OCI-M1 (cell line): ENCODE measurements at places on chromosomes 11 and 22.

GRCh38 chr22:21755851-21756284, 20.3 kb upstream of the YPEL1 start:
- DNase-seq = peak; percentile 62

- DNase-seq = no peak
Measured at GRCh38 chr22:34475886-34476285, 555.6 kb upstream of the LARGE1 start.

- DNase-seq = peak; percentile 56
Measured at GRCh38 chr11:76588455-76589325, 81.9 kb downstream of the LRRC32 start.

GRCh38 chr11:62081378-62082291, 42.2 kb upstream of the INCENP start:
- peak; percentile 82 for DNase-seq

GRCh38 chr11:35787626-35788025, 125.1 kb downstream of the TRIM44 start:
- DNase-seq = no peak

GRCh38 chr22:23833017-23833751, 5.6 kb downstream of the DERL3 start:
- no peak for DNase-seq

- DNase-seq = no peak
Measured at GRCh38 chr22:48944433-48944750, 883.3 kb downstream of the BRD1 start.

DNA sequence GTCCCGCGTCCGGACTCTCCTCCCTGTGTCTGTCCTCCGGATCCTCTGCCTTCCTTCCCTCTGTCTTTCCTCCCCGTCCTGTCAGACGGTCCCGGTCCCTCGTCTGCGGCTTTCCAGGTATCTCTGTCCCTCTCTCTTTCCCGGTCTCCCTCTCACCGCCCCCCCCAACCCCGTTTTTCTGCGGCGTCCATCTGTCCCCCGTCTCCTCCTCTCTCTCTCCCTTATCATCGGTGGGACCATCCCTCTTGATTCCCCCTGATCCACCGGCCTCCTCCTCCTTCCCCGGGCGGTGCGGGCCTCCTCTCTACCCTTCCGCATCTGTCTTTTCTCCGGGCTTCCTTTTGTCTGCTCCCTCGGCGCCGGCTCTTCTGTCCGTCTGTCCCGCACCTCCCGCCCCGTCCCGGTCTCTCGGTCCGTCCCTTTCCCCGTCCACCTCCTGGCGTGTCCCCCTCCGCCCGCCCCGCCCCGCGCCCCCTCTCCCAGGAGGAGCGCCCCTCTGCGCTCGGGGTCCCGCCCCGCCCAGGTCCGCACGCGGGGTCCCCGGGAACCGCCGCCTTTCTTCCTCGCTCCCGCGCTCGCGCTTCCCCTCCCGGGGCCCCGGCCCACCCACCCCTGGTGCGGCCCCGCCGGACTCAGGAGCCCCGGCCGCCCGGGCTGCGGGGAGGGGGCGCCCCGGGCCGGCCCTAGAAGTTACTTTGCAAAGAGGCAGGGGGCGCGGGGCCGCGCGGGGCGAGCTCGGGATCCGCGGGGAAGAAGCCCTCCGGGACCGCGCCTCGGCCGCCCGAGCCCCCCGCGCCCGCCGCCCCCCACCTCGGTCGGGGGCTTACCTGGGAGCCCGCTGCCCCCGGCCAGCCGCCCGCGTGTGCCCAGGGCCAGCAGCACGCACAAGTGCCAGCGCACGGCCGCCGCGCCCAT, 568 bp downstream of the SCUBE1 start:
- no peak for DNase-seq

GRCh38 chr22:41684194-41684593, 4.5 kb downstream of the SNU13 start:
- DNase-seq = no peak

DNA sequence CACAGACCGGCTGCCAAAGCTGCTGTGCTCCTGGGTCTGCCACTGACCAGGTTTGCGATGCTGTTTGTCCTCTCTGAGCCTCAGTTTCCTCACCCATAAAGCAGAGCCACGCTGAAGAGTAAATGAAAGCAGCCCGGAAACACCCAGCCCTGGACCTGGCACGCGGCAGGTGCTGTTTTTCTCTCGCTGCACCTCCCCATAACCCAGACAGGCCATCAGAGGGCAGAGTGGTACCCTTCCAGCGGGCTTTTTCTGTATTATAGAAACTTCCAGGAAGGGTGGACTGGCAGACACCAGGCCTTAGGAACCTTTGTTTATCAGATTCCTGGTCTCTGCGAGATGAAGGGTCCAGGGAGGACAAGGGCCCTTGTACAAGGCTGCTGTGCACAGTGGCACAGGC, 17.9 kb upstream of the FGF19 start:
- DNase-seq = no peak

DNA sequence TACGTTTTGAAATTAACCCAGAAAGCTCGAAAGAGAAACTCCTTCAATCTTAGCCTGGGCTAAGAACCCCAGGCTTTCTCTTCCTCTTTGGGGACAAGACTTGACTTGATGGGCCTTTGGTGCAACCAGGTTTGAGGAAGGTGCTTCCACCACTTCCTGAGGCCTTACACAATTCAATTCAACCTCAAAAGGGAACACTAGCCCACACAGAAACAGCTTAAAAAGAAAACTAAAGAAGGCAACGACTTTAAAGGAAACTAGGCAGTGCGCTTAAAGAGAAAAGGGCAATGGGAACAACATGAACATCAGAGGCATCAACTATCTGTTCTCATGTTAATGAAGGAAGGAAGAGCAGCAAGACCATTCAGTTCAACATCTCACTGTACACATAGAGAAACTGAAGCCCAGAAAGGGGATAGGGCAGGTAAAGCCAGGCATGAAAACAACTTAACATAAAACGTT, 24.8 kb downstream of the PAK1 start:
- no peak for DNase-seq

GRCh38 chr11:933142-933851, 7.6 kb downstream of the AP2A2 start:
- DNase-seq = peak; percentile 55

DNA sequence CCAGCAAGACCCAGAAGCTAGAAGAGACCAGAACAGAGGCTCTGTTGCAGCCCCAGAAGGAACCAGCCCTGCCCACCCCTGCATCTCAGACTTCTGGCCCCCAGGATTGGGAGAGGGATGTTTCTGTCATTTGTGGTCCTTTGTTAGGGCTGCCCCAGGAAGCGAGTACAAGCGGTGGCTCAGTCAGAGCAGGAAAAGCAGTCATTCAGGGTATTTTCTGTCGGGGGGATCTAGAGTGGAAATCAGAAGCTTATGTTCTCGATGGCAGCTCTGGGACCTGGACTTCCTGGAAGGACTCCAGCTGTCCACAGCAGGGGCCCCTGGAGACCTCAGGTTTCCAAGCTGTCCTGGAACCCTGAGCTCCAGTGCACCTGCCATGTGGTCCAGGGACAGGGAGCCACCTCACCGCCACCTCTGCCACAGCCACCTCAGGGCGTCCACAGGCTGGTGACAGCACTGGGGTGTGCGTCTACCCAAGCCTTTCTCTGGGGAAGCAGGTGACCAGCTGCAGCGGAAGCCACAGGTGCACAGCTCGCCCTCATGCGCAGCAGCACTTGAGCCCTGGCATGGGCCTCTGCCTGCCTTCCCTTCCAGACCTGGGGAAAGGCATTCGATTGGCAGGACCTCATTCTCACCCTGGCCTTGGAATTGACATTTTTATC, 2.6 kb downstream of the KRTAP5-5 start:
- DNase-seq = no peak

GRCh38 chr22:41550952-41551491, 6.8 kb upstream of the POLR3H start:
- no peak for DNase-seq

- no peak for DNase-seq
Measured at GRCh38 chr11:119880143-119880542, 151.1 kb upstream of the NECTIN1 start.

- no peak for DNase-seq
Measured at GRCh38 chr11:128610721-128611617, 23.6 kb upstream of the ETS1 start.

- DNase-seq = peak; percentile 99
Measured at GRCh38 chr11:76782531-76783293, 444 bp upstream of the TSKU start.

DNA sequence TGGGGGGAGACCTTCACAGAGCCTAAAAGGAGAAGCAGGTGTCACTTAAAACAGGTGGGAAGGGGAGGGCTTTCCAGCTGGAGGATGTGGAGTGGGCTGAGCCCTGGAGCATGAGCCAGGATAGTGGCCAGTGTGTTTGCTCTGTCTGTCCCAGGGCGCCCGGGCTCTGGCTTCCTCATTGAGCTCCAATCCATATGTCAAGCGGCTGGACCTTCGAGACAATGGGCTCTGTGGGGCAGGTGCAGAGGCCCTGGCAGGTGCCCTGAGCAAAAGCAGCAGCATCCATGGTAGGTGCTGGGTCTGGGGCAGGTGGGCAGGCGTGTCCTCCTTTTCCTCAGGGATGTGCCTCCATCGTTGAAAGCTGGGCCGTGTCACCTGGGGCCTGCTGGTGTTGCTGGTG, 2.0 kb downstream of the LRRC74B start:
- DNase-seq = no peak
